Left lobe of liver (tissue), 2 donors: ENCODE measurements at places on chromosomes 5 and 9.

- DNase-seq, result no peak
Measured at GRCh38 chr9:123287639-123288038, 19.3 kb upstream of the STRBP start.

DNA sequence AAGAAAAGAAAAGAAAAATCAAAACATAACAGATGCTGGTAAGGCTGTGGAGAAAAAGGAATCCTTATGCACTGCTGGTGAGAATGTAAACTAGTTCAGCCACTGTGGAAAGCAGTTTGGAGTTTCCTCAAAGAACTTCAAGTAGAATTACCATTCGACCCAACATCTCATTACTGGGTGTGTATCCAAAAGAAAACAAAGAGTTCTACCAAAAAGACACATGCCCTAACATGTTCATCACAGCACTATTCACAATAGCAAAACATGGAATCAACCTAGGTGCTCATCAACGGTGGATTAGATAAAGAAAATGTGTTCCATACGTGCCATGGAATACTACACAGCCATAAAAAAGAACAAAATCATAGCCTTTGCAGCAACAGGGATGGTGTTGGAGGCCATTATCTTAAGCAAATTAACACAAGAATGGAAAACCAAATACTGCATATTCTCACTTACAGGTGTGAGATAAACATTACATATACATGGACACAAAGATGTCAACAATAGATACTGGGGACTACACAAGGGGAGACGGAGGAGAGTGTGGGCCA, 63.4 kb downstream of the PDE6A start:
- DNase-seq, result no peak

GRCh38 chr5:28156981-28157380, 1118.6 kb upstream of the CDH9 start:
- no peak for DNase-seq

- no peak for DNase-seq
Measured at GRCh38 chr9:6433410-6433809, 20.4 kb downstream of the UHRF2 start.

DNA sequence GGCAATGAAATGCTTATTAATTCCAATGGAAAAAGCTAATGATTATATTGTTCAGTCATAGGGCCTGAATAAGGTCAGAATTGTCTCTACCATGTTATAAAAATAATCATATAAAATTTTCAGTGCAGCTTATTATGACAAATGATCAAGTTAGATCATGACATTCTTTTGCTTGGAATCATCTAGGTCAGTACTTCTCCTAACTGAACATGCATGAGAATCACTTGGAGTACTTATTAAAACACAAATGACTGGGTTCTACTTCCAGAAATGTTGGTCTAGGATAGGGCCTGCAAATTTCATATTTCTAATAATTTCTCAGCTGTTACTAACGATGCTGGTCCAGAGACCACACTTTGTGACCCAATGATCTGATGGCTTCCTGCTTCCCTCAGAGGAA, 806.0 kb upstream of the ZNF608 start:
- DNase-seq, result no peak

GRCh38 chr5:66538531-66538930, 57.7 kb upstream of the MAST4 start:
- no peak for DNase-seq

- no peak for DNase-seq
Measured at GRCh38 chr9:38316166-38316780, 76.2 kb upstream of the ALDH1B1 start.

GRCh38 chr9:128088253-128088945, 20.4 kb downstream of the SLC25A25 start:
- no peak for DNase-seq

DNA sequence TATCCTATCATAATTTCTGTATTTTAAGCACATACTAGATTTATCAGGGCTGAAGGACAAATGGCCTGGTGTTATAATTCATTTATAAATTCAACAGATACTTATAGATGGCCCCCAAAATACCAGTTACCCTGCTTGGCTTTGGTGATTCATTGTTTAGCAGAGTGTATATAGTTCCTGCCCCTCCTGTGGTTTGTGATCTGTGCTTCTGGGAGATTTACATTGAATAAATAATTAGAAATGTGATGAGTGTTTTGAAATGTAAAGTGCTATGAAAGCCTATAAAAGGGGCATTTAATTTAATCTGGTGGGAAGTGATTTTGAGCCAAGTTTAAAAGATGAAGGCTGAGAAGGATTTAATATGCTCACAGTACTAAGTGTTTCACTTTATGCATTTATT, 36.7 kb upstream of the ZCCHC7 start:
- DNase-seq, result no peak

DNA sequence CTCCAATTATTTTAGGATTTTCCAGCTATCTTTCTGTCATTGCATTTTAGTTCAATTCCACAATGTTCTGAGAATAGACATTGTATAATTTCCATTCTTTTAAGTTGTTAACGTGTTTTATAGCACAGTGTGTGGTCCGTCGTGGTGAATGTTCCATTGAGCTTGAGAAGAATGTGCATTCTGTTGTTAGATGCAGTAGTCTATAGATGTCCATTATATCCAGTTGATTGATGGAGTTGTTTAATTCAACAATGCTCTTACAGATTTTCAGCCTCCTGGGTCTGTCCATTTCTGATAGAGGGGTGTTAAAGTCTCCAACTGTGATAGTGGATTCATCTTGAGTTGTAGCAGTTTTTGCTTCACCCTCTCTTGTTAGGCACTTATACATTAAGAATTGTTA, 1587.7 kb upstream of the NUDT12 start:
- no peak for DNase-seq

GRCh38 chr5:95726811-95727763, 4.0 kb upstream of the RHOBTB3 start:
- no peak for DNase-seq

DNA sequence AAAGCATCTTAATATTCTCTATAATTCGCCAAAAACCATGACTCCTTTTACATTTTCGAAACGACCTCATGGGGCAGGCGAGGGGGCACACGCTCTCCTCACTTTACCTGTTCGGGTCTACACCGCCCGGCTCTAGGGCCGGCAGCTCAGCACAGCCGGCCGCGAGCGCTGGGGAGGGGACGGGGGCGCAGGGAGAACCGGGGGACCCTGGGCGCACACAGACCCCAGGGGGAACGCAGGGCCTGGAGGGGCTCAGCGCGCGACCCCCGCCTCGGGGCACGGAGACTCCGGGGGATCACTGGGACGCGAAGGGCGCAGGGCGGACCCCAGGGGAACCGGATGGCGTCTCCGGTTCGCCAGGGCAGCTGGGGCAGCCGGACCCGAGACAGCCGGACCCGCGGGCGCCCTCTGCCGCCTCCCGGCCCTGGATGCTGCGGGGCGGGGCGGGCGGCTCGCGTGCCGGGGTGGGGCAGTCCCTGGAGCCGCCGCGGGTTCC, at the start of gene AHRR:
Gene AHRR, plus strand, starts transcription at position 485 of the 496 bp plus-strand sequence. CDS start 22,189 bp downstream, outside the sequence.
- DNase-seq, result no peak

GRCh38 chr9:113621309-113621791, 157.8 kb downstream of the RGS3 start:
- DNase-seq, result peak; percentile 47

- no peak for DNase-seq
Measured at GRCh38 chr5:122690266-122690665, 84.6 kb upstream of the SNX2 start.

GRCh38 chr9:129383019-129383560, 205.0 kb upstream of the IER5L start:
- DNase-seq, result peak; percentile 83

GRCh38 chr5:14587150-14587549, 5.6 kb downstream of the OTULINL start:
- no peak for DNase-seq

DNA sequence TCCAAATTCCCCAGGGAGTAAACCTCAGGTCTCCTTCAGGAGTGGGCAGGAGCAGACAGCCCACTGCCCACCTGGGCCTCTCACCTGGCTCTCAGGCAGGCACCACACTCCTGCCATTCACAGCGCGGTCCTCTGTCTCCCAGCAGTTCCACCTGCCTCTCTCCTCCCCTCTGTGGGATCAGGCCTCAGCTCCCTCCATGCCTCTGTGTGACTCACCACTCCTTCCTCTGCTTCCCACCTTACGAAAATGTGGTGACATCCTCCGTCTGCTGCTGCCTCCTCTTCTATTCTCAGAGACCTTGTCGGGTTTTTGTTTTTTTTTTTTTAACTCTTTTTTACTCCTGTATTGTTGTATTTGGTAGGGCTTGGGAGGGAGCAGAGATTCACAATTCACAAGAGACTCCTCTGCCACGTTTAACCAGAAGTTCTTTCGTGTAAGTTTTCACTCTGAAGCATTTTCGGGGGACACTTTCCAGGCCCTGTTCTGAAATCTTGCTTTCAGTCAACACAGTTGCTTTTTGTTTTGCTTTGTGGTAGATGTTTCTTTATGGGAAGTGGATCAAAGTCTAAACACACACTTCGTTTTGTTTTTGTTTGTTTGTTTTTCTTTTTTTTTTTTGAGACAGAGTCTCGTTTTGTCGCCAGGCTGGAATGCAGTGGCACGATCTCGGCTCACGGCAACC, 21.1 kb upstream of the CDKN2AIPNL start:
- DNase-seq, result no peak

DNA sequence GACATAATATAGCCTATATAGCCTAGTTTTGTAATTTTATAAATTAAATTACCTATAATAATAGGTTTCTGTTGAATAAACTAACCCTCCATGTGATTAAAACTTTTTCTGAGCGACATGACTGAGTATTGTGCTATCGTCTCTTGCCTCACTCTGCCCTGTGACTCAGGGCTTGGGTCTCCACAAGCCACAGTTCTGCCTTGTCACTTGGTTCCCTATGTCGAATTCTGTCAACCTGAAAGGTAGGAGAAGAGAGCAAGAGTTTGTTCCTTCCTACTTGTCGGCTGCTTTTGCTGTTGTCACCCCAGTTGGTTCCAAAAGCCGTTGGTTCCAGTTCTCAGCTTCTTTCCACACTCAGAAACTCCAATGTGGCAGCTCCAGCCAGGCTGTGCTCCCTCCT, 285.9 kb downstream of the PSAT1 start:
- no peak for DNase-seq

GRCh38 chr5:178377583-178378270, 145.1 kb upstream of the PHYKPL start:
- no peak for DNase-seq

DNA sequence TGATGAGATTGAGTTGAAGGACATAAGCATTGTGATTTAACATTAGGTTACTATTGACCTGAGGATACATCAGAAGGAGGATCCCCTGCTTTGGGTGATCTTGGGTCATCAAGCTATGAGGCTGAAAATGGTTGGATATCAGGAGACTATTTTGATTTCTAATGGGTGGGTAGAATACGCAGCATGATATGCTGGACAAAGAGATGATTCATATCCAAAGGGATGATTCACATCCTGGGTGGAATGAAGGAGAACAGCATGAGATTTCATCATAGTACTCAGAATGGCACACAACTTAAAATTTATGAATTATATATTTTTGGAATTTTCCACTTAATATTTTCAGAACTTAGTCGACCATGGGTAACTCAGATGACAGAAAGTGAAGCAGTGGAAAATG, 1759.5 kb upstream of the C9orf72 start:
- DNase-seq, result no peak

GRCh38 chr9:129834489-129835127, 467 bp downstream of the C9orf78 start:
- no peak for DNase-seq

DNA sequence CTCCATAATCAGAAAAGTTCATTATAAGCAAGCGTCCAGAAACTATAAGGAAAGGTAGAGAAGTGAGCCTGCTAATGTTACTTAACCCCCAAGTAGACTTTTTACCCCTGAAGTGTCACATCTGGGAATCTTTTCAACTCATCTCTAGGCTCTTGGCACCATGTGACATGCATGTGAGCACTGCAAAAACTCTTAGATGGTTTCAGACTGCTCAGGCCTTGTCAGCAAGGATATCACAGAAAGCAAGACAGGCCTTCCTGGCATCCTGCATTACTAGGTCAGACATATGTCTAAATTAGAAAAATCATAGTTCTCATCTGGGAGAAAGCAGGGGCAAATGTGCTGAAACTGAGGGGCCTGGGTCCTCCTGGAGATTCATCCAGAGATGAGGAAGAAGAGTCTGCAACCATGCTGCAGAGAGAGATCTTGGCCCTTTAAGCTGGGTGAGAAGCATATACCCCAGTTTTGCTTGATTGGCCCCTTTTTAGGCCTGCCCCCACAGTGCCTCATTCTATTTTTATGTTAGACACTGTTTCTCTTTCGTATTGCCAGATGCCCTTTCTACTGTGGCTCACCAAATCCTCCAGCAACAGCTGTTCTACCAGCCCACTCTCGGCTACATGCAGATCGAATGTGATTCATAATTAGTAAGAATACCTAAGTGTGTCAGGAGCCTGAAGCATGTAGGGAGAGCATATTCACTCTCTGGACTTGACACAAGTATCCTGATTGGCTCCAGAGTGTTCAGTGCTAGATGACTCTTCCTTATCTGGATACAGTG, 19.0 kb downstream of the TMEM8B start:
- DNase-seq, result no peak

GRCh38 chr9:137305060-137305797, 3.2 kb upstream of the NRARP start:
- peak; percentile 48 for DNase-seq

DNA sequence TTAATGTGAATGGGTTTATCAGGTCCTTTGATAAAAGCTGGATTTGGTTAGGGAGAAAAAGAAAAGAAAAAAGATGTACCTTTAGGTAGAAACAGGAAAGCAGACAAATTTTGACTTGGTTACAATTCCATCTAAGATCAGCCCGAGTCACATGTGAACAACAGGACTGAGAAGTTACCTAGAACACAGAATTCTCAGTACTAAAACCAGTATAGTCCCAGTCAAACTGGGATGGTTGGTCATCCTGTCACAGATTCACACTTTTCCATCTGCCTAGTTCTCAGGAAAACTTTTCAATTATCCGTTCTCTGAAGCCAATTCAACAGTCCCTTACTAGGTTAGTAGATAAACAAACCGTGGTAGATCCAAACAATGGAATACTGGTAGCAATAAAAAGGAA, 190.3 kb upstream of the PTGER4 start:
- no peak for DNase-seq

DNA sequence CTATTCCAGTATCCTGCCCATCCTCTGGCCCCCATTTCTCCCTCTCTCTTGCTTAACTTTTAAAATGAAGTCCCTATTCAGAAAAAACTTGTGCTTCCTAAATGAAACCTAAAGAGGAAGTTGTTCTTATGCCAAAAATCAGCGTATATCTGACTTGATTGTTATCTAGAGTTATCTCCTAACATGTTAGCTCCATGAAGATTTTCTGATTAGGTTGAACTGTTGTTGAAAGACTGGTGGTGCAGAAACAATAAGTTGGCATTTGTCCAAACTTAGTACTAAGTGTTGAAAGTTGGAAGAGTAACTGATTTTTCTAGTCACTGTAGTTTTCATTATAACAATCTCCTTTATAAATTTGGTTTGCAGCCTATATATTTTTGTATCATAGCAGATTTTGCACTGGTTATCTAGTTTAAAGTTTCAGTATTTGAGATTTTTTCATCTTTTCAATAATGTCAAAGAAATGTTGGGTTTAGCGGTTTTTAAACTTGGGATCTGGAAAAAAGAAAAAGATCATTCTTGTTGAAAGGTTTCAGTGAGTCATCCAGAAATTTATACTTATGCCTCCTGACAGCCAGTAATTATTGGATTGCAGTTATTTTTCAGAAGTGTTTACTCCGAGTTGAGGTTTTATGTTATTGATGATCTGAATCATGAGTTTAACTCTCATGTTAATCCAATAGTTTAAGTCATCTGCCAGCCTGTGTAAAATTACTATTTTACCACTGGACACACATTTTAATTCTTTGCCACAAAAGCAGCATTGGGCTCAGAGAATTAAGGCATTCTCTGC, 60.6 kb downstream of the PAM start:
- no peak for DNase-seq
